Fibroblast of skin of left quadriceps (primary cell): ENCODE measurements at places on chromosomes 7 and 10.
A peak's percentile ranks its signal among the peaks of the same experiment; 100 is the strongest.

GRCh38 chr7:110388457-110388856 lies 702.5 kb upstream of the LRRN3 start:
- no peak for DNase-seq

DNA sequence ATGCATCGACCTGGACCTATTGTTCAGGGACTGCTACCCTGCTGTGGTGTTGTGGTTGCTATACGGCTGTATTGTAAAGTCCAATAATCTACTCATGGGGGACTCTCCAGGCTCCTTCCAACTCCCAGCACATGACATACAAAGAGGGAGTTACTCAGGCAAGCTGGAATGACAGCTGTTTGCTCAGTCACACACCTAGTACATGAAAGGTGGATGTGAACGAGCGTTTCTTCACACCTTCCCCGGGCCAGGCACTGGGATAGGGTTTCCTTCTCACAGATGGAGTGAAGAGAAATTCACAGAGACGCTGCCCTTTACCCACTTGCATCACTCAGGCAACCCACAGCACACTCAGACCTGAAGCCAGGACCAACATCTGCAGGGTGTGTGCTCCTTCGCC lies 215.7 kb downstream of the TNS3 start:
- no peak for DNase-seq

GRCh38 chr10:6813856-6814255 lies 233.8 kb upstream of the PRKCQ start:
- DNase-seq: no peak

GRCh38 chr7:141976524-141977245 lies 3.1 kb upstream of the TAS2R38 start:
- DNase-seq: no peak

DNA sequence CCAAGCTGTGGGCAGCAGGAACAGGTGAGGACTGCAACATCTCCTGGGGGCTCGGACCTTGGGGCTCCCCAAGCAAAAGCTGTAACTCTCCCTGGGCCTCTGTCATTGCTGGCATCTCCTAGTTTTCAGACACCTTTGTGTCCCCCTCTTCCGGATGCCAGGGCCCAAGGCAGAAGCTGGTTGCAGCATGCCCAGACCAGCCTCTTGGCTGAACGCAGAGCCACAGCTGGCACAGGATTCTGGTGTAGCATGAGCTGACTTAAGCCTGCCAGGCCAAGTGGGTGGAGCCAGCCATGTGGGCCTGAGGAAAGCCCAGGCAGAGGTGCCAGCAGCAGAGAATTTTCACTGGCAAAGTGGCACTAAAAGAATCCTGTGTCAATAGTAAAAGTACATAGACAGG lies 43.5 kb downstream of the ZWINT start:
- DNase-seq: no peak

- no peak for DNase-seq
Observed at GRCh38 chr7:12578930-12579640, 8.6 kb downstream of the SCIN start.

GRCh38 chr7:135911099-135911498 lies 66.1 kb downstream of the MTPN start:
- no peak for DNase-seq

- no peak for DNase-seq
Observed at GRCh38 chr10:5538892-5539651, 14.3 kb downstream of the CALML3 start.

DNA sequence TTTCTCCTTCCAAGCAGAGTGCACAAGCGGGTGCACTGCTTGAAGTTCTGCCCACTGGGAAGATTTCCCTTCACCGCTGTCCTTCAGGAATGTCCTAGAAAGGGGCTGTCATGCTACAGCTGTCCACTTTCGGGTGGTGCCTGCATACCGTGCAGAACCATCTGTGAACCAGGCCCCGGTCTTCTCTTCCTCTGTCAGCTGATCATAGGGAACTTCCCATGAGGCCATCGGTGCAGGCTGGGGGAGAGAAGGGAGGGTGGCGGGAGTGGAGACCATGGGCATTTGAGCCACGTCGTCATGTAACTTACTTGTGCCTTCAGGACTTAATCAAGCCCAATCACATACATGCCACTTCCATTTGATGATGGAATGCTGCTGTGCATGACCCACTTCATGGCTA lies 111.6 kb downstream of the NKX6-2 start:
- no peak for DNase-seq

GRCh38 chr7:125966278-125967048 lies 1036.8 kb upstream of the POT1 start:
- no peak for DNase-seq

DNA sequence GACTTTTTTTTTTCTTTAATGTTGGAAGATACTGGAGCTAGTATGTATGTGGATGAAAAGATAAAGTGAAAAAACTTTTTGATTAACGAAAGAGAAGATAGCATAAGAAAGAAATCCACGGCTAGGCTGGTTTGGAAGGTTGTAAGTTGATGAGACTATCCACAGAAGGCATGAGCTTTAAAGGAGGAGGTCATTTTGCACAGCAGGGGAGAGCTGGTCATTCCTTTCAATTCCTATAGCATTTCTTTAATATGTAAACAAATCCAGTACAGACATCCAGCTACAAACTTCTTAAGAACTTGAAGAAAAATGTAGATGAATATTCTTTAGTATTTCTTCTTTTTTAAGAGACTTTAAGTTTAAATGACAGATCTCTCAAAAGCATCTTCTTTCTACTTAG lies 281.3 kb downstream of the CACNA2D1 start:
- DNase-seq: no peak

DNA sequence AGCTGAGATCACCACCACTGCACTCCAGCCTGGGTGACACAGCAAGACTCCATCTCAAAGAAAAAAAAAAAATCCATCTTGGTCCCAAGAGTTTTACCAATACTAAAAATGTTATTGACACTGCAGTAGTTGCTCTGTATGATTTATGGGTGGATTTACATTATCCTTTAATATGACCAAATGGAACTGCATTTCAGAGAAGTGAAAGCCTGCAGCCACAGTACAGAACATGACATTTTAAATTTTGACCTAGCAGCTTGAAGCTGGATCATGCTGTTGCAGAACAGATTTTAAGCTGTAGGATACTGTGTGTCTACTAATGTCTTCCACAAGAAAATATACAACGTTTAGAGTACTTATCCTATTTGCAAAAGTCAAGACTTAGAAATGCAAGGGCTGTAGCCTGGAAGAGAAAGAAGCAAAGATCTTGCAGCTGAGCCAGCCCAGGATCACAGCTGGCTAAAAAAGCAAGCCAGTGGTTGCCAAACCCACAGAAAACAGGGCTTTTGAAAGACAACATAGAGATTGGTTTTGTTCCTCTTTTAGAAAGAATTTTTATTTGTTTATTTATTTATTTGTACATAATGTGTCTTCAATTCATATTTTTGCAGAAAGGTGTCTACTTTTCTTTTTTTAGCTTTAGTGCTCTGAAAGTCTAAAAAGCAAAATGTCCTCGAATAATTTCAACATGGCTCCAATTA lies 55.2 kb upstream of the WNT16 start:
- no peak for DNase-seq

DNA sequence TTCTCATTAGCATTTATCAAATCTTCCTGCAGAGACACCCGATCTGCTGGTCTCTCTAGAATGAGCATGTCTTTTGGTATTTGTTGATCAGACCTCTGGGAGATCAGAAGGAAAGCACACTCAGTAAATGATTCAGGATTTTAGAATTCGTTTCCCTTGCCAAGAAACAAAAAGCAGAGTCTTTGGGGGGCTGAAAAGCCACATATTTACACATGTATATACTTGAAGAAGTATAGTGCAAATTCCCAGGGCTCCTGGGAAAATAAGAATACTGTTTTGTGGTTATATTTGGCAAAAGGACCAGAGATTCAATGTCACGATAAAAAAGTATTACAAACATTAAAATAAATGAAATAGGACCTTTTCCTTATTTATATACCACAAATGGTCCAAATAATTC lies 100.2 kb downstream of the AGMO start:
- DNase-seq: peak; percentile 98

DNA sequence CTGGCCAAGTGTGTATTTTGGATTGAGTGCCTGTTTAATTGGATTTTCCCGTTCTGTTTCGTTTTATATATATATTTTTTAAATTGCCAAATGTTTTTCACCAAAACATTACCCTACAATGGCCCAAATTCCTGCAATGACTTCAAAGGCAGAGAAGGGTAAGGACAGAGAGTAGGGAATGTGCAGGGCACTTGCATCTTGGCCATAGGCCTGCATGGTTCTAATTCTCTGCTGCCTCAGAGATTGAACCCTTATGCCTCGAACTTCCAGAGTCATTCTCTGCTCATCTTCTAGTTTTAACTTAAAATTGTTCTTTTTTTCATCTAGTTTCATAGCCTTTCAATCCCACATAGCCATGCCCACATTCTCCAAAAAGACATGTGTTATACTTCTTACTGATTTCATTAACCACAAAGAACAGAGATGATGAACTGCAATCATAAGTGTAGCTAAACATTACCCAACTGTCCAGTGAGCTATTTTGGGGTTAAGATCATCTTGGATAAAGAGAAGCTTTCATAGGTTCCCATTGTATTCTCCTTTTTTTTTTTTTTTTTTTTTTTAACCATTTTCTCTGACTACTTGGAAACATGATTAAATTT lies 177.6 kb downstream of the PLXDC2 start:
- peak; percentile 10 for DNase-seq

GRCh38 chr10:126166797-126167196 lies 221.5 kb downstream of the ADAM12 start:
- no peak for DNase-seq

- DNase-seq: no peak
Observed at GRCh38 chr10:44673245-44673983, 237.7 kb upstream of the TMEM72 start.

DNA sequence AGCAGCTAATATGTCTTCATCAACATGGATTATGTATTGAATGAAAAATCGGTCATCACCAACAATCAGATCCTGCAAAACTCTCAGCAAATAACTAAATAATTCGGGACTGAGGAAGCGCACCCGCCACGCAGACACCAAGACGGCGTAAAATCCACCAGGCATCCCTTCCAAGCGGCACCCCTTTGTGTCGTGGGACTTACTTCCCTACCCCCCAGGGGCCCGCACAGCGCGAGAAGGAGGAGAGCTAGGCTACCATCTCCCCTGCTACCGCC lies 721 bp downstream of the ARL3 start:
- DNase-seq: no peak

DNA sequence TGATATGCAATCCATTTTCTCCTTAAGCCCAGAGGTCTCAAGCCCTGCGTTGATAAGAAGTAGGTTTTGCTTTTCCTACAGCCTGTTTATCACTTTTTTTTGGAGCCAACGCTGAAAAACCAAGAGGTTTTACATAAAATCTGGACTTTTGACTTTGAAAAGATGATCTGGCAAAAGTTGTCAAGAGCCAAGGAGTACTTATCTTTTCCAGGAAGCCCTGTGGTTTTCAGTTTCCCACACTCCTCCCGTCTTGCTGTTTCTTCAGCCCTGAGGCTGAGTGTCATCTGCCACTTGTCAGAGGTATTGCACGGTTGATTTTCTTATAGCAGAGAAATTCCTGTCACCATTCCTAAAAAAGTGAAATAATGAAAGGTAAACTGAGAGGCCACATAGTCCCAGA lies 108.7 kb downstream of the TYW1 start:
- DNase-seq: no peak

GRCh38 chr7:141151746-141152145 lies 77.9 kb downstream of the TMEM178B start:
- no peak for DNase-seq

DNA sequence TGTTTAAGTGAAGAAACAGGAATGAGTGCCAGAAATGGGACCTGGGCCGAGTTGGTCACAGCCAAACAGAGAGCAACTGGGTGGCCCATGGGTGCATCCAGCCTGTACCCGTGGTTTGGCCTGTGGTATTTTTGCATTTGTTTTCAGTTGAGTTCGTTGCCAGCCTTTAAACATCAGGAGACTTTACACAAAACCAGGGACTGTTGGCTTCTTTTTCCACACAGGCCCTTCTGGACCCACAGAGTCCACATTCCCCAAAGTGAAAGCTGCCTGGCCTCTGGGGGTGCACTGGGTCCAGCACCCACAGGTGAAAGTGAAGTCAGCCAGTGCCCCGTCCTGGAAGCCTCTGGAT lies 54.1 kb upstream of the TNS3 start:
- DNase-seq: no peak

DNA sequence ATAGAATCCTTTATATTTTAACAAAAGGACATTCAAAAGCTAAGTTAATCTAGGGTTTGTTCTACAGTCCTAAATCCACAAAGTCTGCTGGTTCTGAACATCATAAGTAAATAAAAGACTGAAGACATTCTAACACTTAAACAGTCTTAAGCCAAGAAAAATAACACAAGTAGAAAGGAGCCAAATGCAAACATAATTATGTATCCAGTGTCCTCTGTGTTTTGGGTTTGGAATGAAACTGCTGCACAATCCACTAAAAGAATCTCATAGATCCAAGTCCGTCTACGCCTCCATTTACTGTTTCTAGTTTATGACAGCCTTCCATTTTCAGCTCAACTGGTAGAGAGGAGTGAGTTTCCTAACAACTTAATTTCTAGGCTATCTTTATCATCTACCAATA lies 623.6 kb upstream of the FZD8 start:
- DNase-seq: no peak

GRCh38 chr7:85776691-85777345 lies 590.0 kb upstream of the SEMA3D start:
- peak; percentile 73 for DNase-seq

DNA sequence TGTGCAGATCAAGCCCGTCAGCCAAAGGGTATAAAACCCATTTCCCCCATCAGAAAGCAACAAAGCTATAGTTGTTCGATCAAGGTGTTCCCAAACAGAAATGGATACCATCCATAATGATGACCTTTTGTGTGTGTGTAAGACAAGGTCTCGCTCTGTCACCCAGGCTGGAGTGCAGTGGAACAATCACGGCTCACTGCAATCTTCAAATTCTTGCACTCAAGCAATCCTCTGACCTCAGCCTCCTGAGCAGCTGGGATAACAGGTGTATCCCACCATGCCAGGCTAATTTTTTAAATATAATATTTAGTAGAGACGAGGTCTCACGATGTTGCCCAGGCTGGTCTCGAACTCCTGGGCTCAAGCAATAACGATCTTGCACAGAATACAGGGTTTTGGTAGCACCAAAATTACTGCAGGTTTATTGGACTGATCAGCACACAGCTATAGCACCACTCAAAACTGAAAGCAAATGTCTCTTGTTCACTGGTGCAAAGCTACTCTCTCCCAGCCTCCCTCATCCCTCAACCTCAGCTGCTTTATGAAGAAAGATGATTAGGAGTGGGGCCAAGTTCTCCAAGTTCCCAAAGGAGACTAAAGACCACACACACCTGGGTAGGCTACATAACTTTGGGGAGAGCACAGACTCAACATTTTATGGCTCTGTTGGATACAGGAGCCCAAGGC lies 80.5 kb downstream of the ABI1 start:
- DNase-seq: no peak

GRCh38 chr7:120460949-120461348 lies 188.0 kb downstream of the KCND2 start:
- DNase-seq: no peak

DNA sequence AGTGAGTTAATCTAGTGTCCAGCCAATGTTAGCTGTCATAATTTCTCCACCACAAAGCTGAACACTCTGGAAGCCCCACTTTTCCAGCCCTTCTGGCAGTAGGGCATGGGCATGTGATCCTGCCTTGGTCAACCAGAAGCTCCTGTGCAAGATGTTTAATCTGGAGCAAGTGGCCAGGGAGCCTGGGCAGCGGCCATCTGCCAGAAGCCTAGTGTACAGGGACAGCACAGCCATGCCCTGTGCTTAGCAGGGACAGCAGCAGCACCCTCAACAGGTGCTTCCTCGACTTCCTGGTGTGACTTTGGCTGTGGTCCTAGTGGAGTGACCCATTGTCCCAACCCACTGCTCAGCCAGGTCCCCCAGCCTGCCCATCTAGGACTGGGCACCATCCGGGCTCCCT lies 10.3 kb downstream of the RBP3 start:
- DNase-seq: no peak

GRCh38 chr10:125928928-125929585 lies 32.7 kb downstream of the FANK1 start:
- no peak for DNase-seq
